ENCODE measurements at places on chromosomes 7 and 10.

- no peak for DNase-seq
Measured at GRCh38 chr7:1918881-1919525, 248.9 kb downstream of the ELFN1 start.

- DNase-seq = peak; percentile 13
Measured at GRCh38 chr7:127940381-127941160, 90.7 kb downstream of the LRRC4 start.

- no peak for DNase-seq
Measured at GRCh38 chr10:64071218-64071617, 550.0 kb downstream of the REEP3 start.

DNA sequence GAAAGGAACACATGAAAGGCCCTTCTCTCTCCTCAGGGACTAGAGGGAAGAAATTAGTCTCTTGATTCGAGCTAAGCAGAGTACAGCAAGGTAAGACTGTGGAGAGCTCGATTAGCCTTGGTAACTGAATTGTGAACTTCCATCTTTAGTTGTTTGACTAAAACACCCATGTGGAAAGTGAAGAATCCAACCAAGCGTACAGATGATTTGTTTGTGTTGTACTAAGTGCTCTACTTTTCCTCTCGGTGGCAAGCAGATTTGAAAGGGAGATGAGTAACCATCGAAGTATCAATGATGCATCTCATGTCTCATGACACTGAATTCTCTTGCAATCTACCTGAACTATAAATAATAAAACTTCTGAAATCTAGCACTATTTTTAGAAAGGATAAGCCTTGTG, 80.7 kb downstream of the FZD1 start:
- no peak for DNase-seq

GRCh38 chr10:74846958-74847357, 20.6 kb downstream of the KAT6B start:
- no peak for DNase-seq

DNA sequence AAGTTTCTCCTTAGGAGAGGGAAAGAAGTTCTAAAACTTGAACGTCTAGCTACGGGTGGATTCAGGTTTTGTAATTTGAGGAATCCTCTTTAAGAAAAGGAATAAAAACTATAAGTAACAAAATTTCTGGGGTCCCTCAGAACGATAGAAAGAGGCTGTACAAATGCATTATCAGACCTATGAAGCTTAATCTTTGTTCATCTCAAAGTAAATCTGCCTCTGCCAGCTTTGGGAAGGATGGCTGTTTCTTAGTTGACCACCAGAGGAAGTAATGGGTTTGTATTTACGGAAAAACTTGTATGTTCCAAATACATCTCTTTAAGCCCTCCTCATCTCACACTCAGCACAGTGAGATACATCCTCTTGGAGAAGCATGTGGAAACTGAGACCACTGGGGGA, 864 bp downstream of the PSTK start:
- no peak for DNase-seq

DNA sequence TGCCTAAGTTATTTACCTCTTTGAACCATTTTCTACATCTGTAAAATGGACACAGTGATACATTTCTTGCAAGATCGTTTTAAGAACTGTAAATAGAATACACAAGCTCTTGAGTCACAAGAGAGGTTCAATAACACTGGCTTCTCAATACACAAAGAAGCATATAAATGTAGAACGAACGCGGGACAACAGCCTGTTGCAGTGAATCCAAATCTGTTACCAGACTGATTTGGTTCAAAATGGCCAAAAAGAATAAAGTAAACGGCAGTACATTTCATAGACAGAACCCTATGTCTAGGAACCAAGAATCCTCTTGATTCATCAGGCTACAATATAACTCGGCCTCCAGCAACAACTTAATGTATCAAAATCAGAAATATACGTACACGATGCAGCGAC, 701 bp downstream of the MTPAP start:
- DNase-seq = no peak

DNA sequence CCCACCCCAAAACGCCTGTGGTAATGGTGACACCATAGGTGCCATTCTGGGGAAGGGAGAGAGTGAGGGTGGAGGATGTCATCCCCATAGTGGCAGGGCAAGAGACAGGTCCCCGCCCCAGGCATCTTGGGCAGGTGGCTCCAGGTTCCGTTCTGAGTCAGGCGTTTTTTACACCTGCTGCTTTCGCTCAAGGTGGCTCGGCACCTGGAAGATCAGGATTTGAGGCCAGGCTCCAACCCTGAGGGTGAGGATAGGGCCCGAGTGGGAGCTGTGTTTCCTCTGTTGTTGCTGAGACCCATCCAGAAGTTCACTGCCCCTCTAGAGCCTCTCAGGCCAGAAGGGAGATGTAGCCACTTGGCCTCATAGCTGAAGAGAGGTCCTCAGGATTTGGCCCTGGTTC, 36.6 kb upstream of the DUSP5 start:
- no peak for DNase-seq

- no peak for DNase-seq
Measured at GRCh38 chr10:62224606-62225005, 44.0 kb downstream of the RTKN2 start.

GRCh38 chr7:84425702-84426259, 231.2 kb upstream of the SEMA3A start:
- no peak for DNase-seq

GRCh38 chr7:138324941-138325340, 135.1 kb upstream of the TRIM24 start:
- no peak for DNase-seq

DNA sequence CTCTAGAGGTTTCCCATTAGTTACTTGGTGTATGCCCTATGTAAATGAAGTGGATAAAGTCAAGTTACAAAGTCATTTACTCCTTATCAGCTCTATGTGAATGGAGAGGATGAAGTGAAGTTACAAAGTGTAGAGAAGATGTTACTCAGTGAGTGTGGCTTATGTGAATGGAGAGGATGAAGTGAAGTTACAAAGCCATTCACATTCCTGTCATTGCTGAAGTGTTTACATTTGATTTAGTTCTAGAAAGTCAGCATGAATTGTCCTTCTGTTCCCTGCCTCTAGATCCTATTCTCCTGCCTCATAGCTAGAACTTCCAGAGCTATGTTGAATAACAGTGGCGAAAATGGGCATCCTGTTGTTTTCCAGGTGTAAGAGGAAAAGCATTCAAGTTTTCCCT, 880.1 kb downstream of the DNAJB9 start:
- DNase-seq = no peak

DNA sequence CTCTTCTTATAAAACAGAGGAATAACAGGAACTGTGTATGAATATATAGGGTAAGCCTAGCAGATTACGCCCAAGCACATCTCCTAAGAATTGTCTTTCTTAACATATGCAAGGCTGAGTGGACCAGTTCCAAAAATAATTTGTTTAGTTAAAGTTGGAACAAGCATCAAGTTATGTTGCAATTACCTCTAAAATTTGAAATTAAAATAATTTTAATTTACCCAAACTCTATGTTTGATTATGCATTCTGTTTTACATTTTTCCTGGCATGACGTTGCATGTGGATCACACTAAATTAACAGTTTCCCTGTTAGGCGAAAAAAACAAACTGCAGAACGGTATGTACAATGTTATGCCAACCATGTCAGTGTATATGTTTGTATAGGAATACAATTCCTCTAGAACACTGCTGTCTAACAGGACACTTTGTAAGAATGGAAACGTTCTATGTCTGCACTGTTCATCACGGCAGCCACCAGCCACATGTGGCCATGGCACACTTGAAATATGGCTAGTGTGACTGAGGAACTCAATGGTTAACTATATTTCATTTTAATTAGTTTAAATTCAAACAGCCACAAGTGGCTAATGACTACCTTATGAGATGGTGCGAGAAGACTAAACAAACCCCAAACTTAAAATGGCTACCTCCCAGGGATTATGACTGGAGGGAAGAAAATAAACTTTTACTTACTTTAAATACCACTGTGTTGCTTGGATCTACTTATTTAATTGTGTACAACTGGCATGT, 281.1 kb upstream of the KLF14 start:
- DNase-seq = no peak

DNA sequence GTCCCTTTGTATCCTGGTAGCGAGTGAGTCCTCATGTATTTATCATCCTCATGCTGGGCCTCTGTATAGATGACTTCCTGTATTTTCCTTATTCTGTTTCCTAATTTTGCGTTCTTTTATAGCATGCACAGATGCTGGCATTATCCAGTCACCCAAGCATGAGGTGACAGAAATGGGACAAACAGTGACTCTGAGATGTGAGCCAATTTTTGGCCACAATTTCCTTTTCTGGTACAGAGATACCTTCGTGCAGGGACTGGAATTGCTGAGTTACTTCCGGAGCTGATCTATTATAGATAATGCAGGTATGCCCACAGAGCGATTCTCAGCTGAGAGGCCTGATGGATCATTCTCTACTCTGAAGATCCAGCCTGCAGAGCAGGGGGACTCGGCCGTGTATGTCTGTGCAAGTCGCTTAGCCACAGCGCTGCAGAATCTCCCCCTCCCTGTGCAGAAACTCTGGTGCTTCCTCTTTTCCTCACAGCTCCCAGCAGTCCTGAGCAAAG, 183.1 kb upstream of the PRSS58 start:
- DNase-seq = no peak

GRCh38 chr10:75935650-75936400, 504.4 kb downstream of the LRMDA start:
- no peak for DNase-seq

DNA sequence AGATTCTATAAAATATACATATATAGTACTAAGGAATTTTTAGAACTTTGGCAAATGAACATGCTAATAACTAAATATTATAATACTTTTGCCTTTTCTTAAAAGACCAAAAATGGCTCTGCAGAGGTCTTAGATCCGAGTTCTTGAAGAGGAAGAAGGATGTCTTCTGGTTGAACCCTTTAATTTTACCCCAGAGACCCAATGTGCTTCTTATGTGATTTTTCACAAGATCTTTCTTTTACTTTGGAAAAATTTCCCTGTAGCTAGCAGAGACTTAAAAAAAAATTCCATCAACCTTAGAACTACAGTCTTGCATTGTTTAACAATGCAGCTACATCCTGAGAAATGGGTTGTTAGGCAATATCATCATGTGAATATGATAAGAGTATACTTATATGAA, 663.2 kb downstream of the PARD3 start:
- DNase-seq = no peak

DNA sequence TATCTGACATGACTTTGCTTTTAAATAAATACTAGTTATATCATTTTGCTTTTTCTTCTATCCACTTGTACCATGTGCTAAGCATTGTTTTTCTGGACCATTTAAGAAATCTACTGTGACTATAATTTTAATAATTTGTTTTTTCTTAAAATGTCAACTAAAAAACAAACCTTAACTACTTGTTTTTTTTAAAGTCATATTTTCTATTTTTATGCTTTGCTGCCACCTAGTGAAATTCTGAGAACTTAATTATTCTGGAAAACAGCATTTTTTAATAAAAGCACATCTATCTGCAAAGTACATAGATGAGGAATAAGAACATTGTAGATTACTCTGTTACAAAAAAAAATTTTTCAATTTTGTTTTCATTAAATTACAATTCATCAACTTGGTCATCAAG, 47.4 kb downstream of the ORC5 start:
- DNase-seq = no peak

DNA sequence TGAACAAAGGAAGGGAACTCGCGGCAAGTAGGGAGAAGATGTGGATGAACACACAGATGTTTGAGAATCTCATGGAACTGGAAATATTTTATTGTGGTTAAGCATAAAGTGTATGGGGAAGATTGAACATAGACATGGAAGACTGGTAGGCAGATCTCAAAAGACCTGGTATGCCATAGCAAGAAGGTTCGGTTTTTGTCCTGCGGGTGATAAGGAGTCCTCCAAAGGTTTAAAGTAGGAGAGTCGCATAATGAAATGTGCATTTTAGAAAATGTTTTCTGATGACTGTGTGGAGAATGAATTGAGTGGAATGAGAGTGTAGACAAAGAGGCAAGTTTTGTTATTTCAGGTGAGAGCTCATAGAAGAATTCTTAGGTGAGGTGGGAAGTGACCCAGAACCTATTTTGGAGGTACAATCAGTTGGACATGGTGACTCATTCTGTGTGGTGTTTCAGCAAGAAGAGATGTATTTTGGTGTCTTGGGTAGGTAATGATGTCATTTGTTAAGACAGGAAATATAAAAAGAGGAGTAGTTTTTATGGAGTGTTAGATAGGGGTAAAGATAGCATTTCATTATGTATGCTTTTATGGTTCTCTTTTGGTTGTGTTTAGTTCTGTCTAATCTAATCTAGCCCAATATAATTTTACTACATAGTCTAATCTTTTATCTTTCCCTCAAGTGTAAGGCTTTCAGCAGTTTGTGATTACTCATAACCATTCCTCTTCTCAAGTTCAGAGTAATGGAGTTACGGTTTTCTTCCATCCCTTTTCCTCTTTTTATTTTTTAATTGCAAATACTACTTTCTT, 239.2 kb downstream of the EXOC4 start:
- DNase-seq = no peak

GRCh38 chr10:75845176-75845947, 413.9 kb downstream of the LRMDA start:
- no peak for DNase-seq

GRCh38 chr7:43465581-43466554, 117.0 kb upstream of the STK17A start:
- no peak for DNase-seq

DNA sequence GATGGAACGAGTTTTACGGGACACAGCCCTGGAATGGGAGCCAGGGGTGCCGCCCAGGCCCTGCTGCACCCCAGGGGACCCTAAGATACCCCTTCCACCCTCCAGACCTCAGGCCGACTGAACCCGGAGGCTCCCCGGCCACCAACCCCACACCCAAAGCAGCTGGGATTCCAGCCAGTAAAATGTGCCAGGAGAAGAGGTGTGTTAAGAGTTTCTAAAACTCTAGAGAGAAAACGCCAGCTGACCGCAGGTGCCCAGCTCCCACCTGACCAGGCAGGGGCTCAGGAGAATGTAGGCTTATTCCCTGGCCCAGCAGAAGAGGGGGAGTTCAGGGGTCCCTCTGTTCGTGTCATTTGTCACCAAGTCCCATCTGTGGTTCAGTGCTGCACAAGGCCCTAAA, 17.5 kb downstream of the NUDT1 start:
- DNase-seq = no peak

DNA sequence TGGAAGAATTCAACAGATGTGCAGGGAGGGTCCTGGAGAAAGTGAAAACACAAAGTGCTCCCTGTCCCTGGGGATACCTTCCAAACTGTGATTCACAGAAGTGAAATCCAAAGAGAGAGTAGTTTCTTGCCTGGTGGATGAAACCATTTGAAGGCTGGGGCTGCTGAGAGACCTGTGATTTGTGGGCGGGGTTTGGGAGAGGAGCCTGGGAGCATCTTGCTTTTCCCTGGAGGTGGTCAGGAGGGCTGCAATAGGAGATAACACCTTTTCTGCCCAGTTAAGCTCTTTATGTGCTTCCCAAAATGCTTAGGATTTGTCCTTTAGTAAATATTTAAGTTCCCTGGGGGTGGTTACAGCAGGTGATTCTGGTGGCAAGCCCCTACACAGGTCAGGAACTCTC, 105.3 kb upstream of the TPK1 start:
- no peak for DNase-seq

GRCh38 chr10:124168581-124168980, 75.2 kb upstream of the CHST15 start:
- DNase-seq = no peak

Data from substantia nigra (tissue), 51 donors.